ENCODE measurements at places on chromosomes 7 and 10. TPM values are rescaled to one million over a fixed set of nuclear protein-coding genes. Genes with fewer than 3 reads are reported as not detected.

C1QL3 gene
- total RNA-seq: not detected

CDH23 gene
- 0.18 TPM for total RNA-seq

GRM3 gene
- not detected for total RNA-seq

WDR91 gene
- 4.4 TPM for total RNA-seq

SFTPA1 gene
- total RNA-seq: not detected

ABCB1 gene
- not detected for total RNA-seq

CHST15 gene
- total RNA-seq: 17.5 TPM

CARD11 gene
- 0.49 TPM for total RNA-seq

CNTNAP2 gene
- total RNA-seq: under 0.01 TPM

UCMA gene
- not detected for total RNA-seq
